ENCODE measurements at places on chromosomes 1 and 21.
A peak's percentile ranks its signal among the peaks of the same experiment; 100 is the strongest.

- no peak for DNase-seq
These were observed 219.2 kb downstream of the RERE start for GRCh38 chr1:8598060-8598724.

DNA sequence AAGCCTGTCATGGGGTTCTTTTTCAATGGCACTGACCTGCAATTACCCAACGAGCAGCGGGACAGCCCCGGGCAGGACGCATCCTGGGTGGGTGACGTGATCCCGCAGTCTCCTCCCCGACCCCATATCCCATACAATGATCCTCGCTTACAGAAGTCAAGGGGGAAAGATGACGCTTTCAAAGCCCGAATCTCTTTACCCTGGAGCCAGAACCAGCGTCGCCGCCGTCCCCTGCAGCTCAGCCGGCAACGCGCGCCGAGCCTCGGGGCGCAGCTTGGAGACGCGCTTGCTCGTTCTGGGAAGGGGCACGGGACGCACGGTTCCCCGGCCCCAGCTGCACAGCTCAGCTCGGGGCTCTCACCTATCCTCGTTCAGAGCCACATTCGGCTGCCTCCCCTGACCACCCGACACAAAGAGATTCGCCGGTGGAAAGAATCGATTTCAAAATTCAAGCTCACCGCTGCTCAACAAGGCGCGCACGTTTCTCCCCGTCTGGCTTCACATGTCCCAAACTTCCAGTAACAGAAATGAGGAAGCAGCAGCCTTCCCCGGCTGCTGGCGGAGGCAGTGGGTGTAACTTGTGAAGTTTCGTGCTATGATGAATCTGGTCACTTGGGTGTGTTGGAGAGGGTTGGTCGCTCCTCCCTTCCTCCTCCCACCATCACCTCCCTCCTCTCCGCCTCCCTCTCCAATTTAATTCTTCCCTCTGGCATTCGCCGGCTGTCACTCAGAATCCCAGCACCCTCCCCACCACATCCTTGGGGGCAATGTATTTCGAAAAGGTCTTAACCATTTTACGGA is at the start of gene TIAM1:
TIAM1 (minus strand) TSS at position 582 of the 801 bp plus-strand sequence. CDS start 77,289 bp downstream, outside the sequence.
- peak; percentile 44 for DNase-seq

GRCh38 chr1:84282780-84283333 is 18.7 kb upstream of the SAMD13 start:
- DNase-seq: no peak

DNA sequence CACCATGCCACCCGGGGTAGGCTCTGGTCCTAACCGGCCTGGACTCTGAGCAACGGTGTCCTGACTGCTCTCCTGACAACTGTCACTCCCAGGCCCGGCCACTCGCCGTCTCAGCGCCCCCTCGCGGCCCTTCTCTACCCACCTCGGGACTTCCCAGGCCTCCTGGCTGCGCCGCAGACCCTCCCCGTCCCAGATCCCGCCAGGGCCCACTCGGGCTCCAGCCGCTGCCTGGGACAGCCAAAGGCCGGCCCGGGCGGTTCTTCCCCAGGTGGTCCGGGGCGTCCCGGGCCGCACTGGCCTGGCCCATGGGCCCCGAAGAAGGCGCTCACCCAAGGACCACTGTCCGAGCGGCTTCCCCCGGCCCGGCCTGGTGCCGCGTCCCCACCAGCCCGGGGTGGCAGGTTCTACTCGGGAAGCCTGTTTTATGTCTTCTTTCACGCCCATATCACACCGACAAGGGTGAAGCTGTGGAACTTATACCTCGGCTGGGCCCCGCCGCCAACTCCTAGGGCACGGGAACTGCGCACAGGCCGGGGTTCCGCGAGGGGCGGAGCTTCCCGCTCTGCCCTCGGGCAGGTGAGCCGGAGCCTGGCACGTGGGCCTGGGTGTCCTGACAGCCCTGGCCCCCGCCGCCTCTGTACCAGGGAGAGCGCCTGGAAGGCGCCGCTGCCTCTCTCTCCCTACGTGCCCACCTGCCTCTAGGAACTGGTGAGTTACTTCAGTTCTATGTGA is 138.3 kb downstream of the TTLL7 start:
- peak; percentile 68 for DNase-seq

GRCh38 chr1:25080294-25081209 is 150.5 kb upstream of the RUNX3 start:
- no peak for DNase-seq

DNA sequence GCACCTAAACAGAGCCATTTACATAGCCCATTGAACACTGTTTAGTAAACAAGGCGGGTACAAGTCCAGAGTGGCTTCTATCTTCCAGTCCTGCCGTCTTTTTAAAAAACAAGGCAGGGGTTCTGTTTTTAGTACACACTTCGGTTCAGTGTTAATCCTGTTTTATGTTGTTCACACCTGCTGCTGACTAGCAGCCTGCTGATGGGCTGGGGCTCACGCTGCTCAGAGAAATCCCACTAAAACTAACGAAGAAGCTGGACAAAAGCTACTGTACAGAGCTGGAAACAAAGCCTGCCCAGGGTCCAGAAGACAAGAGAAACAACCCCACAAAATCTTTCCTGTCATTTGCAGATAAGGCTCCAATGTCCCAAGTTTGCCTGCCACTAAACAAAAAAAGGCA is 13.2 kb downstream of the ESRRG start:
- no peak for DNase-seq

GRCh38 chr1:36343651-36344394 is 20.4 kb upstream of the EVA1B start:
- DNase-seq: no peak

DNA sequence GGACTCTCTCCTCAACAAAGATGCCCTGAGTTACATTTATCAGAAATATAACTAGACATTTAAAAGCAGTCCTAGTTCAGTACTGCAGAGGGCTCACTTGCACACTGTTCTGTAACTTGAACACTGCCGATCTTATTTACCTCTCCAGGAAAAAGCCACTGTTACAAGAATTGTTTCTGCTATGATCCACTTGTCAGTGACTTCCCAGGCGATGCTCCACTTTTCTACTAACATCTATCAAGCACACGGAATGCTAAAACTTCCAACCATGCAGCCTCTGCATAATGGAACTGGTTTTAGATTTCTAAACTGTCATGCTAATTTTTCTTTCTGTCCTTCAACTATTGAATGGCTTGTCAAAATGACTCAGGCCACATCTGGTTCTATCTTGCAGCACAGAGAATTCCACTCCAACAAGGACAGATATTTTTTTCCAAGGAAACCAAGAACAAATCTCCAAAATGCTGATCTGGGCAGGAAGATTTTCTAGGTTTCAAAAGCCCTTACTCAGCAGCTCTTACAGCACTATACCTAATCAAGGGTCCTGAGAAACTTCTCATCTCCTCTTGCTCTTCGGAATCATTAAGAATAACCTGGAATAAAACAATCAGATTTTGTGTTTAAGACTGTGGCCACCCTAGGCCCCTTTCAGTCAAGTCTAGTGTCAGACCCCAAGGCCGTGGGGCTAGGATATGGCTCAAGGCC is 9.9 kb downstream of the SEC16B start:
- no peak for DNase-seq
